ENCODE measurements at places on chromosomes 1 and 21.

- DNase-seq, result no peak
Measured at GRCh38 chr1:179168536-179168935, 60.9 kb downstream of the ABL2 start.

DNA sequence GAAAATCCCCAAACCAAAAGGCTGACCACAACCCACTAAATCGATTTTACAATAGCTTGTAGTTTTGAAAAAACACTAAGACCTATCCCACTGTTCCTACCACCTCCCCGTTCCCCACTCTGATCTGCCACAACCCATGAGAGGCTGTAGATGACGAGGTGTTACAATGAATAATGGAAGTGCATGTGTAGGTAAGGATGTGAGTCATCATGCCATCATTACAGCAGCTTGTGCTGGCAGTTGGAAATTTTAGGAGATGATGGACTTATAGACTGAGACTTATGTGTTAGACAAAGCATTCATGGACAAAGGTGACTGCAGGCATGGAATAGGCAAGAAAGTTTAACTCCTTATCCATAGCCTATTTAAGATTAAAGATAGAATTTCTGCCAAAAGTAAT lies 184.7 kb upstream of the CACYBP start:
- DNase-seq, result no peak

DNA sequence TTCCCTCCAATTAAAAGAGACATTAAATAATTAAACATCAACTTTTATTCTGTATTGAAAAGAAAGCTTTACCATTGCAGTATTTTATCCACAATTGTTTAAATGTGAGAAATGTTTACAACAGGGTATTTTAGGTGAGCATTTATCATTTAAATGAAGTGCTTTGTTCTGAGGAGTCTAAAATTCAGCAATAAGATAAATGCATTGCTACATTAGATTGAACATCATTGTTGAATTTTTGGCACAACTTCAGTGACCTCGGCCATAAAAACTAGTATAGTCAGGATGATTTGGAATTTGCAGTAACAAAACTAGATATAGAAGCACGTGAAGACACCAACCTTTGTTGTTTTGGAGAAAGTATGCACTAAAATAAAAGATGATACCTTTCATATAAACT lies 692.9 kb downstream of the USP25 start:
- DNase-seq, result no peak

DNA sequence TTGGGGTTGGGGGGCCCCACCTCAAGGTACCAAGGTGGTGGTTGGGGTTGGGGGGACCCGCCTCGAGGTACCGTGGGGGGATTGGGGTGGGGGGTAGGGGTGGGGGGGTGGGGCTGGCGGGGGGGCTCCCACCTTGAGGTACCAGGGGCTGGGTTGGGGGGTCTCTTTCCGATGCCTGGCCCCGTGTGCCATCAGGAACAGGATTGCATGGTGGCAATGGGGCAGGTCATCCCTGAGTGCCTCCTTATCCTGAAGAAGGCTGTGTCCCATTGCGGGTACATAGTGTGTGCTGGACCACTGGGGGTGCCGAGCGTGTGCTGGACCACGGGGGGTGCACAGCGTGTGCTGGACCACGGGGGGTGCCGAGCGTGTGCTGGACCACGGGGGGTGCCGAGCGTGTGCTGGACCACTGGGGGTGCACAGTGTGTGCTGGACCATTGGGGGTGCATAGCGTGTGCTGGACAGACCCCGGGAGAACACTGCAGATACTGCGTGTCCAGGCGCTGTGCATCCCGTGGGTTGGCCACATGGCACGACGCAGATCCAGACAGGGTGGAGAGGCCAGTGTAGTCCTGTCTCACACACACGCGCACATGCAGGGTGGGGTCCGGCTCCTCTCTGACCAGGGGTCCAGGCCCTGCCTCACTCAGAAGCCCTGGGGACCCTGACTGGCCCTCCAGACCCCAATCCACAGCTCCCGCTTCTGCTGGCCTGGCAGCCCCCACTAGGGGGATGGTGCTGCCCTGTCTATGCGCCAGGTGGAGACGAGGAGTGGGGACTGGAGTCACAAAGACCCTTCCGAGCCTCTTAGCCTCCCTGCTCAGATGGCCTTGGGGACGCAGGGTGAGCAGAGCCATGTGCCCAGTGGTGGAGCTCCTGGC lies 4.2 kb downstream of the SCNN1D start:
- DNase-seq, result no peak

DNA sequence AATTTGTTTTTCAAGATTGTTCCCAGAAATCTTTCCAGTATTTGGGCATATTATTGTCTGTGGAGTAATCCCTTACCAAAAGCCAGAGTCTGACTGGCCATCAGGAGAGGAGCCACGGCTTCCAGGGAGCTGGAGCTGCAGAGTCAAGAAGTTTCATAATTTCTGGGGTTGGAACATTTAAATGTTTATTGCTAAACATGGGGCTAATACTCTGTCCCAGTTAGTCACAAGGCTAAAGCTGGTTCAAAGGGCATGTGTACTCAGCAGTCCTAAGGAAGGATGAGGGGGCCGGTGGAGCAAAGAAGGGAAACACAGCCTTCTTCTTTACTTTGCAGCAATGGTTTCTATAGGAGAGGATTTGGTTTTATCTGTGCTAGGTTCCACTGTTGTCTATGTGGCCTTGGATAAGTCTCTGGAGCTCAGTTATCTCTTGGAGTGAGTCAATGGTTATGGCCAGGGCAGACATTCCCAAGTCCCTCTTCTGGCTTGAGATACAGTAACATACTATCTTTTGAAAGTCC lies 9.5 kb downstream of the DENND2D start:
- DNase-seq, result no peak

DNA sequence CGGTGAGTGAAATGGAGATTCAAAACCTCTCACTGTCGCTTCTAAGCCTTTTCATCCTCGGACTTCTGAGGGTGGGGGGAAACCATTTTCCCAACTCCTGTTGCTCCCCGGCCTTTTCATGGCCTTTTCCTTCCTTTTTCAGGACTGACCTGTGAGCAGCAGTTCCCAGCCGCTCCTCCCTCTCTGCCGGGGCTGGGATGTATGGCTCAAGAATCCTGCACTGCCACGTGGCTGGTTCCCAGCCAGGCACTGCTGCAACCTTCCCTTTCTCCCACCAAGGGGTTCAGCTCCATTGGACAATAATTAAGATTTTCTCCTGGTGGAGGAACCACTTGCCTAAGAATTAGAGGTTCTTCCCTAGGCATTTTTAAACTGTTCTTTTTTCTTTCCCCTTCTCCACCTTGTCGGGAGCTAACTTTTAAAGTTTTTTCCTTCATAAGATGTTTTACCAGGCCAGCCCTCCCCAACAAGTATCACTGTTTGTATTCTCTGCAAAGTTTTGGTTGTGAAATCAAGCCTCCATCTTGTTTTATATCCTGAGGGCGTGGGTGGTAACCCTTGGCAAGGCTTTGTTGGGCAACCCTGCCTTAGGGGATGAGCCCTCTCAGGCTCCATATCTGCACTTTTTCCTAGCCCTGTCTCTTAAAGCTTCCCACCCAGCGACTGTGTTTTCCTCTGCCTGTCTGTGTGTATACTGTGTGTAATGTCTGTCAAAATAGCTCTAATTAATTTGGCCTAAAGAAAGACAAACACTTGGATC lies 1166.6 kb upstream of the ADGRL2 start:
- DNase-seq, result no peak

DNA sequence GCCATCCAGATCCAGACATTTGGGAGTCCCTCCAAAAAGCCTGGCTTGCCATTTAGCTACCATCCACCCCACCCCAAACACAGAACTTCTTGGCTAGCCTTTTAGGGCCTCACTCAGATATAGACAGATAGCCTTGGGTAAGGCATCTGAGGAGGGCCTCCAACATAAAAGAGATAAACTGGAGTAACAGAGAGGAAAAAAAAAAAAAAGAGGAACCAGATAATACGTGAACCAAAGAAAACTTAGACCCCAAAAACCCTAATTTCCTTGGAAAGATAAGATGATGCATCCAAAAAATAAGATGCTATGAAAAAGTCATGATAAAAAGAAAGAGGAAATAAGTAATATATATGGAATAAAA lies 19.8 kb upstream of the LSS start:
- no peak for DNase-seq

DNA sequence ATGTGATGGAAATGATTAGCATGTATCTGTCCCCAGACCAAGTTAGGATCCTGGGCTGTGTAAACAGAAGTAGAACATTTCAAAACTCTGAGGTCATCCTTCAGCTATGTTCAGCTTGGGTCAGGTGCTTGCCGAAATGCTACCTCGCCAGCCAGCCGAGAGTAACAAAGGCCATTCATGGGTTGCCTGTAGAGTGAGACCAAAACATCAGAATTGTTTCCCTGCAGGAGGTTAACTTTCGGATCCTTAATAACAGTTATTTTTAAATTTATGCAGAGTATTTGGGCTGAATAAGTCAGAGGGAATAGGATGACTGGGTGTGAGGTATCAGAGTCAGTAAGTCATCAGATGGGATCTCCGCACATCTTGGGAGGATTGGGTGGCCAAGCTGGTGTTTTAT lies 35.6 kb downstream of the SMYD2 start:
- no peak for DNase-seq

- DNase-seq, result no peak
Measured at GRCh38 chr1:229114850-229115365, 156.0 kb upstream of the RAB4A start.

GRCh38 chr1:206944703-206945102 lies 1.6 kb downstream of the PIGR start:
- no peak for DNase-seq

DNA sequence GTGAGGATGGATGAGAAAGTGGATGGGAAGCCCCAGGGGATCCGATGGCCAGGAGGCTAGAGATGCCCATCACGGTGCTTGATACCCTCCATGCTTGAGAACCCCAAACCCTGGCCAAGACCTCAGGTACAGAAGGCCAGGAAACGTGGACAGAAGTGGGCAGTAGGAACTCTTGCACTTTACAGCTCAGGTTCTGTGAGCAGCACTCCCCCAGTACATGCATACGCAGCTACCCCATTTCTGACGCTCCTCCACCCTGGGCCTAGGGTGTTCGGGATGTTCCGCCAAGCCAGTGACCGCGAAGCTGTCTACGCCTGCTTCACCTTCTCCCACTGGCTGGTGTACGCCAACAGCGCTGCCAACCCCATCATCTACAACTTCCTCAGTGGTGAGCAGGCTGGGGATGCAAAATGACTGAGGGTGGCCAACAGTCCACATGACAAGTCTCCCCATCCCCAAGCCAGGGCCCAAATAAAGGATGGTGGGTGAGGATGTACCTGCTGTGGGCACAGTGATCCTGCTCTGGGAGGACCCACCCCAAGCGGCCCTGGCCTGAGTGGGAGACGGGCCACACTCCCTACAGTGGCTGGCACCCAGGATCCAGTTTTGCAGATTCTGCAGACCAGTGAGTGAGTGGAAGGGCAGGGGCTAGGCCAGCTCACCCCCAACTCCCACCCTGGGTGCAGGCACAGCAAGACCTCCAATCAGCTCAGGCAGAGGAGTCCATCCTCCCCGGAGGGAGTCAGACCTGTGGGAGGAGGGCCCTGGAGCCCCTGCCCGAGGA lies 7.4 kb downstream of the HCRTR1 start:
- DNase-seq, result no peak

DNA sequence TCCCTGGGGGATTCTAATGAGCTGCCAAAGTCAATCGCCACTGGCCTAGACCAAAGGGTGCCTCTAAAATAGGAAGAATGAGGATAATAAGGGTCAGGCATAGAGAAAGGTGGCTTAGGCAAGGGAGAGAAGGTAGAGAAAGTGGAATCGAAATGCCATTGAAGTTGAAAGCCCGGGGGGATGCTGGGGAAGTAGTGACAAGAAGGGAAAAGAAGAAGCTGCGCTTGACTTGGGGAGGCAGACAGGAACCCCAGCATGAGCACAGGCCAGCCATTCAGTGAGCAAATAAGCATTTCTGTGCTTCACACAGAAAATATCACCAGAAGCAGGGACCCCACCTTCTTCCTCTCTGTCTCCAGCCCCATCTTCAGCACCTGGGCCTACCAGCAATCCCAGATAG lies 1.5 kb downstream of the CD2 start:
- DNase-seq, result no peak

DNA sequence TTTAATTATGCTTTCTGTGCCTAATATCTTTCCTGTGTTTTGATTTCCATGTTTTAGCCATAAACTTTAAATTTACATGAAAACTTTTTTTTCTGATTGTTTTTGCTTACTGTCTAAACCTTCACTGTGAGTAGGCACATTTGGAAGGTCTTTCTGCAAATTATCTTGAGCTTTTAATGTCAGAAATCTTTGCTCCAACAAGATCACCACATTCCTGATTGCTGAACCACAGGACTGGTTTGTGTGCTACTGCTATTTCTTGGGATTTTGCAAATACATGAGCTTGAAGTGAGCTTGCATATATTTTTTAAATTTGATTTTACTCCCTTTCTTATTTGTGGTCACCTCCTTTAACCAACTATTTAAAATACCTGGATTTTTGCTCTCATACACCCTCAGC lies 61.3 kb downstream of the PTBP2 start:
- DNase-seq, result no peak
